ENCODE measurements at places on chromosomes 16 and 17. TPM values are rescaled to one million over a fixed set of nuclear protein-coding genes. Genes with fewer than 3 reads are reported as not detected.

Gene CES5A
- not detected for total RNA-seq

Gene MT1H
- total RNA-seq: not detected

Gene TAC4
- not detected for total RNA-seq

Gene CHST5
- total RNA-seq: not detected

Gene HBZ
- total RNA-seq: not detected

Gene TEX19
- not detected for total RNA-seq

Gene HOXB1
- not detected for total RNA-seq

Gene CORO6
- total RNA-seq: 2.2 TPM

- DNase-seq: no peak
Observed at GRCh38 chr17:78679495-78680395, 102.3 kb downstream of the CYTH1 start.

DNA sequence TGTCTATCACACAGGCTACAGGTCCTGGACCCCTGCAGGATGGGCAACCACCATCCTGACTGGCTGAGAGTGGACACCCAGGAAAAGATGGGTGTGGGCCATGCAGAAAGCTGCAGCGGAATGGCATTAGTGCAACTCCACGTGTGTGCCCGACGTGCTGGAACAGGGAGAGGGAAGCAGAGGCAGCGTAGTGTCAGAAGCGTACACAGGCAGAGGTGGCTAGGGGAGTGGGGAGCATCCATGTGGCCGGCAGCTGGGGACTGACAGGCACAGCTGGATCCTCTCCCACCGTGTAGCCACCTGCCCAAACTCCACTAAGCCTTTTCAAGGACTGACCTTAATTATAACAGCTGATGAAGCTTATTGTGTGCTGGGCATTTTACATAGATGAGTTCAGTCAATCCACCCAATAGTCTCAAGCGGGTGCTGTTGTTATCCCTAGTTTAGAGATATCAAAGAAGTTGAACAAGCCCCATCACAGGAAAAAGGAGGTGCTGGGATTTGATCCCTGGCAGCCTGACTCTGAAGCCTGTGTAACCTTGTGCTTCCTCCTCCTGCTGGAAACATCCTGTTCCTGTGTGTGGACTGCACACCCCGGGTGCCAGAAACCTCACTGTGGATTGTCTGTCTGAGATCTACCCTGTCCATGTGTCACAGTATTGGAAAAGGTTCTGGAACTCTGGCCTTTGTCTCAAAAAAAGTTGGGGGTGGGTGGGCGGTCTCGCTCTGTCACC is 114.0 kb downstream of the PRKCA start:
- DNase-seq: no peak

- DNase-seq: no peak
Observed at GRCh38 chr16:88616736-88617135, 21.6 kb upstream of the IL17C start.

DNA sequence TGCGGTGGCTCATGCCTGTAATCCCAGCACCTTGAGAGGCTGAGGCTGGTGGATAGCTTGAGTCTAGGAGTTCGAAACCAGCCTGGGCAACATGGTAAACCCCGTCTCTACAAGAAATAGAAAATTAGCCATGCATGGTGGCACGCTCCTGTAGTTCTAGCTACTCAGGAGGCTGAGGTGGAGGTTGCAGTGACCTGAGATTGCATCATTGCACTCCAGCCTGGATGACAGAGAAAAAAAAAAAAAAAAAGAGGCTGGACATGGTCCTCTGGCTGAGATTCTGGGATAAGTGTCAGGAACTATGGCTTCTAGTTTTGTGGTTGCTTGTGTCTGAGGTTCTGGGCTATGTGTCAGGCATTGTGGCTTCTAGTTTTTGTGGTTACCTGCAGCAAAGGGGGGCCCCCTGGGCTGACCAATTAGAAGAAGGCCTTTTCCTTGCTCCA is 7.0 kb downstream of the KSR1 start:
- peak; percentile 48 for DNase-seq

- DNase-seq: no peak
Observed at GRCh38 chr17:30234964-30235363, 533 bp downstream of the SLC6A4 start.

GRCh38 chr17:80878876-80879722 is 112.5 kb upstream of the CHMP6 start:
- no peak for DNase-seq

- DNase-seq: no peak
Observed at GRCh38 chr16:2498531-2499253, 15.1 kb upstream of the ATP6V0C start.

GRCh38 chr16:84582958-84583516 is 34.8 kb downstream of the COTL1 start:
- no peak for DNase-seq

- no peak for DNase-seq
Observed at GRCh38 chr17:19262650-19263631, 25.8 kb downstream of the EPN2 start.

- DNase-seq: peak; percentile 25
Observed at GRCh38 chr16:80084614-80085013, 456.2 kb upstream of the DYNLRB2 start.

DNA sequence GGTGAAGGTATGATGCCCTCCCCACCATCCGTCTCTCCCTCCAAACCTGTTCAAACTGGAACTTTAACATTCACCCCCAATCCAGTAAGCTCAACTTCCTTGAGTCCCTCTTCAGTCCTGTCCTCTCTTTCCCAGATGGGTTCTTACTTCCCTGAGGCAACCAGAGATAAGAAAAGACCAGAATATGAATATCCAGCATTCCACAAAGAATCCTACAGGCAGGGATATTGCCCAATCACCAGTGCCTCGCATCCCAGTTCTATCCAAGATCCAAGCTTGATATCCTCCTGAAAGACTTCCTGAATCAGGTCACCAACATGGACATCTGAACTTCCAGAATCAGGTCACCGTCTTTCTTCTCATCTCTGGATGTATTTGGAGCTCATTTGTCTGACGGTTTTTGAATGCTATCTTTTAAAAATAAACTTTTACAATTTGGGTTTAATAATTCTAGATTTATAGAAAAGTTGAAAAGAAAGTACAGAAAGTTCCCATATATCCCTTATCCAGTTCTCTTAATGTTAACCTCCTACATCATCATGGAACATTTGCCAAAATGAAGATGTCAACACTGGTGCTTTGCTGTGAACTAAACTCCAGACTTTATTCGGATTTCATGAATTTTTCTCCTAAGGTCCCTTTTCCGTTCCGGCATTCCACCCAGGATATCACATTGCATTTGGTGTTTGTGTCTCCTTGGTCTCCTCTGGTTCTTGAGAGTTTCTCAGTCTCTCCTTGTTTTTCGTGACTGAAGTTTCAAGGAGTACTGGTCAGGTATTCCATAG is 13.7 kb upstream of the COL1A1 start:
- DNase-seq: no peak

DNA sequence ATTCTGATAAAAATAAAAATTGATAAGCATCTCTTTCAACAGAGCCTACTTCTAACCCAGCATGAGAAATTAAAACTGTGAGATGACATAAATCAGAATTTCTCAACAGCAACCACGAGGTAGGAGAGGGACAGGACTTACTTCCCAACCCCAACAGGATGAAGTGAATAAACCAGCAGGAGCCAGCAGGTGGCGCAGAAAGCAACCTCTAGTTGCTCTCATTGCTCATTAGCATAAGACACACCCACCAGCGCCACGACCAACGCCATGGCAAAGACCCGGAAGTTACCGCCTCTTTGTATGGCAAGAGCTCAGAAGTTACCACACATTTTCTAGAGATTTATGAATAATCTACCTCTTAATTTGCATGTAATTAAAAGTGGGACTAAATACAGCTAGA is 189.4 kb upstream of the CDH8 start:
- peak; percentile 4 for DNase-seq

- DNase-seq: no peak
Observed at GRCh38 chr16:1351215-1351581, 480 bp downstream of the TSR3 start.

All from kidney epithelial cell (primary cell).